Upper lobe of left lung (tissue), 6 donors: ENCODE measurements at places on chromosomes 5 and 9. TPM values are rescaled to one million over a fixed set of nuclear protein-coding genes. Genes with fewer than 3 reads are reported as not detected.

The NMUR2 gene
- not detected for total RNA-seq

DNA sequence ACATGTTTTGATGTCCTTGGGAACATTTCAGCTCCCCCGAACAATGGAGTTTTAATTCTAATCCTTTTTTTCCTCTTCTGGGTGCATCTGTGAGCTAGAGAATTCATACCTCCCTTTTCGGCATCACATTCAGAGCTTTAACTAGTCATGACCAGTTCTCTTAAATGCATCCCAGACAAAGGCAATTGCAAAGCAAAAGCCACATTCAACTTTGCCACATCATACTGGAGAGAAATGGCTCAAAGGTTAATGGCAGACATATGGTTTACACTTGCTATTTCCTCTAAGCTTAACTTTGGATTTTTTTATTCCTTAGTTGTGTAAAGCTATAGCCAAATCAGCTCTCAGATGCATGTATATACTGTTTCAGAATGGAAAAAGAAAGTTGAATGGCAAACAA is 153.3 kb downstream of the ESM1 start:
- no peaks in the 10 kb centered on the region for H3K27me3 ChIP-seq
- peaks cover 14% of the 10 kb centered on the region for H3K4me1 ChIP-seq
- H3K36me3 ChIP-seq = no peaks in the 10 kb centered on the region
- no peak overlapping the region for H3K4me3 ChIP-seq
- no peak overlapping the region for H3K27ac ChIP-seq

- no peaks in the 10 kb centered on the region for H3K4me1 ChIP-seq
- no peak for DNase-seq
- no peaks in the 10 kb centered on the region for H3K27me3 ChIP-seq
- H3K27ac ChIP-seq = no peak overlapping the region
- no peak overlapping the region for H3K4me3 ChIP-seq
- H3K36me3 ChIP-seq = no peaks in the 10 kb centered on the region
Measured at GRCh38 chr5:27854243-27854852, 816.0 kb upstream of the CDH9 start.

The ADGRD2 gene
- total RNA-seq = not detected

The PCDHA6 gene
- total RNA-seq = 0.61 TPM

The CCNJL gene
- 22.4 TPM for total RNA-seq

The FOXD4 gene
- 0.30 TPM for total RNA-seq

The IFNA14 gene
- total RNA-seq = not detected

DNA sequence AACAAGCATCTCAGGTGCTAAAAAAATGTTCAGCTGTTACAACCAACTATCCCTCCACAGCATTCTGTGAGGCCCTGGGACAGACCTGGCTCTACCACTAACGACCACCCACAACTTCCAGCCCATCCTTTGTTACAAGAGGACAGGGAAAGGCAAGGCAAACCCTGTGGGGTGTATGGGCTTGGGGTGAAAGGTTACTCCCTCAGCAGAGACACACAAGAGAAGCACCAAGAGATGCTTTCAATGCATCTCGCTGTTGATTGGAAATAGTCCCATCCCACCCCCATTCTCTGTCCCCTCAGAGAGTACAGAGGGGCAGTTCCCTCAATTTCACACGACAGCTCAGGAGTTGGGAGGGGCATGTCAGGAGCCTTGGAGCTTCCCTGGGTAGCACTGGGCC is 234.1 kb downstream of the CAAP1 start:
- H3K4me1 ChIP-seq = no peaks in the 10 kb centered on the region
- no peak for DNase-seq
- no peak overlapping the region for H3K27ac ChIP-seq
- H3K36me3 ChIP-seq = no peaks in the 10 kb centered on the region
- H3K27me3 ChIP-seq = no peaks in the 10 kb centered on the region

DNA sequence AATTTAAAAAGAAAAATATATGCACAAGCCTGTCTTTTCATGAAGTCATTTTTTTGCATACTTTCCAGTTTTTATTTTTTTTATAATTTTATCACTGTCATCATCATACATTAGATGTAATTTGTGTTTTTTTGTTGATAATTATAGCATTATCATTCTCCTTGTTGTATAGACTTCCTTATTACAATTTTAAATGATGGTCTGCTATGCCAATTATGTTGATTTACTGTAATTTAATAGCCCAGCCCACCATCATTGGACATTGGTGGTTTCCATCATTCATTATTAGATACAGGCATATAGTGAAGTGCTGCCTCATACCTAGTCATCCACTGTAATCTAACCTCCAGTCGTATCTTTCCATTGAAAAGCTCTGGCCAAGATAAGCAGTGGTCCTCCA is 3.8 kb upstream of the TJP2 start:
- H3K4me1 ChIP-seq = peaks cover 45% of the 10 kb centered on the region
- peak overlapping the region; percentile 78 for H3K27ac ChIP-seq
- no peaks in the 10 kb centered on the region for H3K27me3 ChIP-seq
- no peaks in the 10 kb centered on the region for H3K36me3 ChIP-seq

The STXBP1 gene
- total RNA-seq = 124 TPM

DNA sequence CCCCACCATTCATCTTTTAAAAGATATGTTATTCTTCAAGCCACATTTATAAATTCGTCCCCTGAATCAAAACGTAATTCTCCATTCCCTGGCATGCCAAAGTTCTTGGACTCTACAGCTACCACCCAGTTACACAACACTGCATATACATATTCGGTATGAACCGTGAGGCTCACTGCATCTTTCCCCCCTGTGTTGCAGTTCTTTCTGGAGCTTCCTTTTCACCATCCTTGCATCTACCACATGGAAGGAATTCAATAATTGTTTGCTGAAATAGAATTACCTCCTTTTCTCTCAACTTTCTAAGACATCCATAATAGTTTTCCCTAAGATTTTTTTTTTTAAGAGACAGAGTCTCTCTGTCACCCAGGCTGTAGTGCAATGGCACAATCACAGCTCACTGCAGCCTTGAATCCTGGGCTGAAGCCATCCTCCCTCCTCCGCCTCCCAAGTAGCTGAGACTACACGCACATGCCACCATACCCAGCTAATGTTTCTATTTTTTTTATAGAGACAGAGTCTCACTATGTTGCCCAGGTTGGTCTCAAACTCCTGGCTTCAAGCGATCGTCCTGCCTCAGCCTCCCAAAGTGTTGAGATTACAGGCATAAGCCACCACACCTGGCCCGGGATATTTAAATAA is 3.3 kb downstream of the LPAR1 start:
- no peaks in the 10 kb centered on the region for H3K27me3 ChIP-seq
- no peak overlapping the region for H3K4me3 ChIP-seq
- no peaks in the 10 kb centered on the region for H3K36me3 ChIP-seq
- peak overlapping the region; percentile 29 for H3K27ac ChIP-seq
- H3K4me1 ChIP-seq = peaks cover 11% of the 10 kb centered on the region

DNA sequence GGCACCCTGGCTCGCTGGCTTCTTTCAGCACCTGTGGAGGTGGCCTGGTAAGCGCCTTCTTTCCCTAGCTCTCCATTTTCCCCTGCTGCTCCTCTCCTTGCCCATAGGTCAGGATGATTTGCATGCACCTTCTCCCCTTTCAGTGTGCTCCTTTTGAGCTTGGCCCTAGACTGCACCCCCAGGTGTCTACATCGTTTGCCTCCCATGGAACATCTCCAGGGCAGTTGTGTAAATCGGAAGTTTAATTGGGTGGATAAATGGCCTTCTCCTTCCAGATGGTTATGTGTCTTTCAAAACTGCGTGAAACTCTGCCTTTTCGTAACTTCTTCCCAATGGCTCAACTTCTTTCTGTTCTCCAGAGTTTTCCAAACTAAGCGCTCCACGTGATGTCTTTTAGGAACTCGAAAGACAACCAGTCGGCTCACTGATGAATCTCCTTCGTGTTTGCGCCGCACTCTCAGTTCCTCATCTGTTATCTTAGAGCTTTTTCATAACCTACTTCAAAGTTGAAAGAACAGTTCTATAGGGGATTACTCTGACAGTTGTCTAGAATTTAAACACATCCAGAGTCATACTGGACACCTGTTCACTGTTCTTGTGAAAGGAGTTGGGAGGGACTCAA is 1.7 kb downstream of the ADAMTS19 start:
- H3K27ac ChIP-seq = no peak overlapping the region
- peak overlapping the region; percentile 33 for H3K4me3 ChIP-seq
- no peaks in the 10 kb centered on the region for H3K36me3 ChIP-seq
- H3K27me3 ChIP-seq = peaks cover 3% of the 10 kb centered on the region
- H3K4me1 ChIP-seq = peaks cover 24% of the 10 kb centered on the region

DNA sequence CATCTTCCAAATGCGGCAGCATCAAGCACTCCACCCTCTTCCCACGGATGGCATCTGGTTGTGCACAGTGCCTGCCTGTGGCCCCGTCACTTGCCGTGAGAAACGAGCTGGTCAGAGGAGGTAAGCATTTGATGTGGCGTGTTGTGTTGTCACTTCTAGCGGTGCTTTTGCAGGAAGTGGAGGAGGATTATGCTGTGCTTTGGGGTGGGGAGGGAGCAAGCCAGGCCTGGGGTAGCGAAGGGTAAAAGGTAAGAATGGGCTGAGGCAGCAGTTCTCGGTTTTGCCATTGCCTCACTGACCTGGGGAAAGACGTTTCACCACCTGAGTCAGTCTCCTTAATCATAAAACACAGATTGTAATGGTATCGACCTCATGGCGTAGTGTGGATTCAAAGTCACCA is 2.3 kb upstream of the POMT1 start:
- peaks cover 26% of the 10 kb centered on the region for H3K4me1 ChIP-seq
- H3K4me3 ChIP-seq = no peak overlapping the region
- H3K27me3 ChIP-seq = no peaks in the 10 kb centered on the region
- DNase-seq = no peak
- peaks cover 24% of the 10 kb centered on the region for H3K36me3 ChIP-seq

The CMYA5 gene
- 2.6 TPM for total RNA-seq

DNA sequence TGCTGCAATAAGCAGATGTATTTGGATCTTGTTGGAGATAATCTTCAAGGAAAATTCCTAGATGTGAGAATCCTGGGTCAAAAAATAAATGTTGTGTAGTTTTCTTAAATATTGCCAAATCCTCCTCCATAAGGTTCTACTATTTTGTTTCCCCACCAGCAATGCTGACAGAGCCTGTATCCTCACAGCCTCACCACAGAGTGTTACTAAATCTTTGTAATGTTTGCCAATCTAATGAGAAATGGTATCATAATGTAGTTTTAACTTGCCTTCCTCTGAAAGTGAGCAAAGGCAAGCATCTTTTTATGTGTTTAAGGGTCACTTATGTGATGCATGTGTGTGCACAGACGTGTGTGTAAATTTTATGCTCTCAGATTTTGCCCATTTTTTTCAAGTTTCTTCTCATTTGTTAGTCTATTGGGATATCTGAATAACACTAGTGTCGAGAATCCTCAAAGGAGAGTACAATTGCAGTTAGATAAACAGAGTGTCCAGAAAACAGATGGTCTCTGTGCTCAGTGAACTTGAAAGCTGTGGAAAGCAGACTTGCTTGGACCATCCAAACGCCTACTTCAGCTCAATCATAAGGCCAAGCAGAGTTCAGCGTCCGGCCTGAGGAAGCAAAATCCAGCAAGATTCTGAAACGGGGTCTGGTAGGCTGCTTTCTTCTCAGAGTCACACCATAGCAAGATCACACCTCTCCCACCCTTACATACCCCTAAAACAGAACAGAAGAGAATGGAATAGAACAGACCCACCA is 35.7 kb upstream of the UGT3A1 start:
- no peak for DNase-seq
- H3K27ac ChIP-seq = no peak overlapping the region
- no peak overlapping the region for H3K4me3 ChIP-seq
- H3K36me3 ChIP-seq = no peaks in the 10 kb centered on the region
- H3K4me1 ChIP-seq = no peaks in the 10 kb centered on the region
- H3K27me3 ChIP-seq = no peaks in the 10 kb centered on the region

The JAKMIP2 gene
- 0.91 TPM for total RNA-seq

The SGCD gene
- 1.7 TPM for total RNA-seq

DNA sequence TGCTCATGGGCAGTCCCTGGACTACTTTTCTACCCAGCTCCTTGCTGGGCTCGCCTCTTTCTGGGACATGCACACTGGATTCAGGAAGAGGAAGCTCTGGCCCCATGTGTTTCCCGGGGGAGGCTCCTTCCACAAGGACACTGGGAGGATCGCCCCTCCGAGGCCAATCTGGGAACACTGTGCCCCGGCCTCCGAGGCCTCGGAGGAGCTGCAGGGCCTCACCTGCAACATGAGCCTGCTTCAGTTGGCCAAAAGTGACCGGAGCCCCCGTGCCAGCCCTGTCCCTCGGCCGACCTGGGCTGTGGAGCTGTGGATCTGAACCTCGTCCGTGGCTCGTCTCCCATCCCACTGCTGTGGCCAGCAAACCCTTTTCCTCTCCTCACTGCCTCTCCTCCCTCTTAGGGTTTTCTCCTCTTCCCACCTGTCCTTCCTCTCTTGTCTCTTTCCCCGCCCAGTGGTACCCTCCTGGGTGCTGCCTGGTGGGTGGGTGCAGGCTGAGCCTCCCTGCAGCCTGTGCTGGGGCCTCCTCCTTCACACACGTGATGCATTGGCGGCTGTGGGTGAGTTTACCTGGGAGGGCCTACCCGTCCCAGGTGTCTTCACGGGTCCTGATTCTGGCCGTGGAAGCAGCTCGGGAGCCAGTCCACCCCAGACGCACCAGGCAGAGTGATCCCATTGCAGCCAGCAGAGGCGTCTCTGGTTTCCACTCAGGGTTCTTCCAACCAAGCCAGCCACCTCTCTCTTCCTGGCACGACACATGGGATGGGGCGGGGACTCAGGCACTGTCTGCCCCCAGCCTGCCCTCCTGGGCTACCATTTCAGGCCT is 241.8 kb downstream of the CACNA1B start:
- no peak for DNase-seq
- no peak overlapping the region for H3K27ac ChIP-seq
- H3K4me1 ChIP-seq = no peaks in the 10 kb centered on the region
- no peaks in the 10 kb centered on the region for H3K36me3 ChIP-seq

The ADAMTSL2 gene
- total RNA-seq = 1.4 TPM

- peak within 1 kb of the TSS; percentile 85 for H3K27ac ChIP-seq
- DNase-seq = peak; percentile 36
- peaks cover 12% of the 10 kb centered on the region for H3K4me1 ChIP-seq
- H3K4me3 ChIP-seq = peak within 1 kb of the TSS; percentile 60
Measured at GRCh38 chr5:147509710-147510651, at the start of gene DPYSL3. TSS of gene DPYSL3 (minus strand) at chr5:147510068. CDS start at chr5:147509858, 210 bp downstream.

DNA sequence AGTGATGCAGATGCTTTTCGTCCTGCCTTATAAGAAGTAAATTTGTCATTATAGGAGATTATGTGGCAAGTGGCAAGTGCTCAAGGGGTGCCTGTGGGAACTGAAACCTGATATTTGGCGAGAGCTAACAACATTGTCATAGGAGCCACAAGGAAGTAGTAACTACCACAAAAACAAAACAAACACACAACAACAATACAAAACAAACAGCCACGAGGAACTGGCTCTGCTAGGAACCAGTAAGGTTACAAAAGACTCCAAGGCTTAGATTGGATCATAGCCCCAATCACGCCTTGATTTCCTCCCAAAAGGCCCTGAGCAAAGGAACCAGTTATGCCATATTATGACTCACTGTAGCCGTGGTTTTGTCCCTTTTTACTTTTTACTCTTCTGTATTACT is 1045.2 kb downstream of the CDH12 start:
- H3K27me3 ChIP-seq = no peaks in the 10 kb centered on the region
- no peaks in the 10 kb centered on the region for H3K4me1 ChIP-seq
- H3K4me3 ChIP-seq = no peak overlapping the region
- DNase-seq = no peak
- H3K27ac ChIP-seq = no peak overlapping the region

The AGXT2 gene
- not detected for total RNA-seq

- no peaks in the 10 kb centered on the region for H3K4me1 ChIP-seq
- H3K27ac ChIP-seq = no peak overlapping the region
- H3K27me3 ChIP-seq = no peaks in the 10 kb centered on the region
- H3K4me3 ChIP-seq = no peak overlapping the region
- no peak for DNase-seq
Measured at GRCh38 chr5:60125636-60126035, 232.1 kb upstream of the PDE4D start.
